ENCODE measurements at places on chromosomes 11 and 22.

DNA sequence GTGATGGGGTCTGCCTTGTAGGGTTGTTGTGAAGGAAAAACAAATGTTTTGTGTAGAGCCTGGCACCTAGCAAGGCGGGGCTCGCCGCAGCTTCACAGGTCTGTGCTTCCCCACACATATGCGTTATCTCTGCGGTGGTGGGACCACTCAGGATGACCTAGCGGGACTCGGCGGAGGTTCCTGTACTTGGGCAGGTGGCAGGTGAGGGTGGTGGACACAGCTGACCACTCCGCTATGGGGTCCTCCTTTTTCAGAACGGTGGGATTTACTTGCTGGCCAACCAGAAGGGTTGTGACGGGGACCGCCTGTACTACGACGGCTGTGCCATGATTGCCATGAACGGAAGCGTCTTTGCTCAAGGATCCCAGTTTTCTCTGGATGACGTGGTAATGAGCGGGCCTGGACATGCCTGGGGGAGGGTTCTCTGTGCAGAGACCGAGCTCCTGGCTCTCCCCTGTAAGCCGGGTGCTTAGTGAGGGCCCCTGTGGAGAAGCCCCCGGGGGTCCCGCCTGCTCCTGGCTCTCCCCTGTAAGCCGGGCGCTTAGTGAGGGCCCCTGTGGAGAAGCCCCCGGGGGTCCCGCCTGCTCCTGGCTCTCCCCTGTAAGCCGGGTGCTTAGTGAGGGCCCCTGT, 21.3 kb downstream of the NADSYN1 start:
- no peak for DNase-seq

GRCh38 chr11:130520271-130520671, 71.8 kb downstream of the ADAMTS15 start:
- no peak for DNase-seq

DNA sequence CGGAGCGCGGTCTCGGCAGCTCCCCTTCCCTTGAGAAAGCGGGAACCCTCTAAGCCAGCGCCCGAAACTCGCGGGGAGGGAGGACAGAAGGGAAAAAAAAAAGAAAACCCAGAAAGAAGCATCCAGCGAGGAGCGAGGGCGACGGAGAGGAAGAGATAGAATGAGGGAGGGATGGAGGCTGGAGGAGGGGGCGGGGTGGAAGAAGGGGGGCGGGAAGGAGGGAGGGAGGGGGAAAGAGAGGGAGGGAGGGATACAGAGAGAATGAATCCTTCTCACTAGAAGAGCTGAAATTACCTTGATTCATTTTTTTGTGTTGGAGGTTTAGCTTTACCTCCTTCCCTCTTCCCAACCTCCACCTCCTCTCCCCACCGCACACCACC, 19.3 kb upstream of the BDNF start:
- no peak for DNase-seq

GRCh38 chr22:24230911-24231656, 13.8 kb downstream of the GGT5 start:
- DNase-seq: peak; percentile 38

DNA sequence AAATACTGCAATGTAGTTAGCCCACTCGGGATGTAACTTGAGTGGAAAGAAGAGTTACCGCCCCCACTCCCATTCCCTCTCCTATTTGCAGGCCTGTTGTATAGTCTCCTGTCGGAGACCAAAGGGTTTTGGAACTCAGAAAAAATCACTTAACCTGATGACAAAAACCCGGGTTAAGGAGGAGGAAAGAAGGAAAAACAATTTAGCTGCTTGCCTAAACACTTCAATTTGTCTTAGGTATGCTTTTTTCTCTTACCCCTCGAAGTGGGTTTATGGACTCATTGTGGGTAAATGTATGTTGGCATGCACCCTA, 2.2 kb downstream of the YAP1 start:
- DNase-seq: no peak

DNA sequence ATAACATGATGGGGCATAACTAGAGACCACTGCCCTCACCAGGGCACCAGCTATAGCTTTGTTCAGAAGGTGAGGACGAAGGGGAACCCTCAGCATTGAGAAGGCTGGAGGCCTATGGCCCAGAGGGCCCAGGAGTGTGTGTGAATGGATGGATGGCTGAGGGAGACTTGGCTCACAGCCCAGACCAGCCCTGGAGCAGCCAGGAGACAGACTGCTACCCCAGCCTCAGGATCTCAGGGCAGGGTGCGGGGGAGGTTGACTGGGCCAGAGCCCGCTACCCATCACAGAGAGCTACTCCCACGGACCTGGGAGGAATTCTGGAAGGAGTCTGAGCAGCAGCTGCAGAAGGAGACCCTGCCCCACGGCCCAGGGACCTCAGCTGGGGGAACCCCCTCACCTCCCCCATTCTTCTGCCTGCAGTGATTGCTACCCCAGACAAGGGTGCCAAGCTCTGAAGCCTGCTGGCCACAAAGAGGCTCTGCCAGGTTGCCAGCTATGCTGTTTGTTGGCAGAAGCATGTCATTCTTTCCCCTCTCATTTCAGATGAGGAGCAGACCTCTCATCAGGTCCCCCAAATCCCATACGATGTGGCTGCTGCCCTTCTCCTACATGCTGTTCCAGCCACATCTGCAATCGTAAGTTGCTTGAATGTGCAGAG, 5.4 kb upstream of the CSDC2 start:
- no peak for DNase-seq

- no peak for DNase-seq
Measured at GRCh38 chr11:129598378-129598777, 217.3 kb upstream of the TMEM45B start.

GRCh38 chr11:15696069-15696468, 581.3 kb downstream of the INSC start:
- no peak for DNase-seq

DNA sequence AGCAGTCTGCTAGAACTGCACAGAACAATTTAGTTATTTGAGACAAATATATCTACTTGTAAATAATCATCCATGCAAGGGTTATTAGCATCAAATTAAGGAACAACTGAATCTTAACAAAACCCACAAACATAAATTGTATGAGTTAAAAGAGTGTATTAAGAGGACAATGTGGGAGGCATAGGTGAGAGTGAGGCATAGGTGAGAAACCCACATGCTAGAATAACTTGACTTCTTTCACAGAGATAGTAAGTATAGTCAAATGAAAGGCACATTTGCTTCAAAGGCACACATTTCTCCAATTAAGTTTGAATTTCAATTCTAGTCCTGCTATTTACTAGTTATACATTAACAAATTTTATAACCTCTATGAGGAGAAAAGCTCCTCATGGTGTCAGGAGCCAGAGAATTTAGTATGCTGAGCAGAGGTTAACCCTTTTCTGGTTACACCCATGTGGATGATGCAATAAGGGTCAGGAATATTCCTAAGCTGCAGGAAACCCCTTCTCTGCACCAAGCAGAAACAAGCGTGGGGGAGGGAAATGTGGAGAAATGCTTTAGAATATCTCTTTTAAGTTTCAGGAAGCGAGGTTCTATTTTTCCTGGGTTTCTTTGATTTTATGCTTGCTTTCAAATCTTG, 264.2 kb downstream of the GRM5 start:
- no peak for DNase-seq

DNA sequence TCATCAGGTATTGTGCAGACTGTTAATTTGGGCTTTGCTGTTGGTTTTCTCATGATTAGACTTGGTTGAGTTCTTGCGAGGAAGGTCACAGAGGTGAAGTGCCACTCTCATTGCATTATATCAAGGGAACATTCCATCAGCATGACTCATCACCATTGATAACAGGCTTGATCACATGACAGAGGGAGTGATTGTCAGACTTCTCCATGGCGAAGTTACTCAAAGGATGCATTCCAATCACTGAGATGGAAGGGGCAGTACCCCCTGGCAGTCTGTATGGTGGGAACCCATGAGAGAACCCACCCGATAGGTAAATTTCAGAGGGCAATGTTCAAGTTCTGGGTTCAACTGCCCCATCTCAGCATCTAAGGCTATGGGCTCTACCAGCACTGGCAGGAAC, 19.4 kb upstream of the P2RY2 start:
- DNase-seq: peak; percentile 81

GRCh38 chr11:69362315-69362714, 68.4 kb downstream of the MYEOV start:
- no peak for DNase-seq

DNA sequence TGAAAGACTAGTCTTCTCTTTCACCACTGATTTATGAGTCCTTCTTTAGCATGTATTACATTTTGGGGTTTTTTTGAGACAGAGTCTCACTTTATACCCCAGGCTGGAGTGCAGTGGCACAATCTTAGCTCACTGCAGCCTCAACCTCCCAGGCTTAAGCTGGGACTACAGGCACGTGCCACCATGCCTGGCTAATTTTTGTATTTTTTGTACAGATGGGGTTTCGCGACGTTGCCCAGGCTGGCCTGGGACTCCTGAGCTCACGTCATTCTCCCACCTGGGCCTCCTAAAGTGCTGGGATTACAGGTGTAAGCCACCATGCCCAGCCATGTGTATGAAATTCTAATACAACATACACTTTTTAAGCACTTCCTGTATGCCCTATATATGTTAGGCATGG, 26.3 kb upstream of the CXCR5 start:
- no peak for DNase-seq

DNA sequence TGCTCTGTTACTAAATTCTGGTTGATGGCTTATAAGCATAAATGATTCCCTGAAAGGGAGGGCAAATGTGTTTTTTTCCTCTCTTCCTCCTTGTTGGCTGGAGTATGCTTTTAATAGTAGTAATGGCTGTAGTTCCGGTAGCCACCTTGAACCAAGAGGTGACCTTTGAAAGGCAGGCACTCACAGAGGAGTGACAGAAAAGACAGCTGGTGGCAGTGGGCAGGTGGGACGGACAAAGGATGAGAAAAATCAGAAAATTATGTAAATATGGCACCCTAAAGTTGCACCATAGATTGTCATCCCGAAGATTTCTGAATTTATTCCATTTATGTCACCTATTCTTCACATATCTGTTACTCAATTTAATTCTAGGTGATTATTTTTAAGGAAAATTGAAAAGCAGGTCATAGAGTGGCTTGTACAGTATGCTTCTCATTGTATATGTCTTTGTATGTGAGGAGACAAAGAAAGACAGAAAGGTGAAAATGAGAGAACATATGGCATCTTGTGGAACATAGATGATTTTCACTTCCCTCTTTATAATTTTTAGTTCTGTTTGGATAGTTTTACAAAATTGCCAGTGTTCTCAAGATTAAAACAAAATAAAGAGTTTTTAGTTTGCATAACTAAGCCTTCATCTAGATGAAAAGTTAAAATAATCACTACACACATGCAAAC, 17.0 kb downstream of the CASP12 start:
- no peak for DNase-seq

DNA sequence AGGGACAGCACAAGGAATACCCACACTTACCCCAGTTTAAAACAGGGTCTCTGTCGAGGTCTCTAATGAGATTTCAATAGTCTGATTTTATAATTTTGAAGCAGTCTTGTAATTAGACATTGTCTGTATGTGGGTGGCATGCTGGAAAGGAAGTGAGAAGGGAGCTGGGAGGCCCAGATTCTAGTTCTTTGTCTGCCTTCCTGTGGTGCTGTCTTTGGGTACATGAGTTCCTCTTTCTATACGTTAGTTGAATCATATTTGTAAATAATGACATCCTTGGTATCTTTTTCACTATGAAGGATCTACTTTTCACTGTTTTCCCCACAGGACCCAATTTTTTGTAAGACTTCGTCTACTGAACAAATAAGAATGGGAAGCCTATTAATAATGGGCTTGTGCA, 42.0 kb upstream of the TENM4 start:
- no peak for DNase-seq

DNA sequence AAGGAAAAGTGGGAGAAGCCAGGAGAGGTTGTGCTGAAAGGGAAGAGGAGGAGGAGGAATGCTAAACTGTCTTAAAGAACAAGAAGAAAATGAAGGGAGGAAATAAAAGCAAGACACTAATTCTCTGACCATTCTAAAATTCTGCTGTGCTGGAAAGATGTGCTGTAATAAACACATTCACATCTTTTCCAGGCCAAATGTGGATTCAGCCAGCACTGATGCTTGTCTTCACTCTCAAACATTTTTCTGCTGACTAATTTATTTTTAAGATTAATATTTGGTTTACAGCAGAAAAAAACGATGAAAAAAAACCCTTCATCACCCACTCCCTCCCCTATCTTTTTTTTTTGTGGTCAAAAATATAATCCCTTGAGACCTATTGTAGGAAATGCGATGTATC, 223.6 kb downstream of the SWAP70 start:
- no peak for DNase-seq

- DNase-seq: no peak
Measured at GRCh38 chr11:41273908-41274307, 185.5 kb downstream of the LRRC4C start.

- no peak for DNase-seq
Measured at GRCh38 chr22:36636916-36637315, 66.6 kb downstream of the CACNG2 start.

- no peak for DNase-seq
Measured at GRCh38 chr11:119880143-119880542, 151.1 kb upstream of the NECTIN1 start.

GRCh38 chr11:44798607-44798972, 71.8 kb downstream of the TSPAN18 start:
- DNase-seq: no peak

DNA sequence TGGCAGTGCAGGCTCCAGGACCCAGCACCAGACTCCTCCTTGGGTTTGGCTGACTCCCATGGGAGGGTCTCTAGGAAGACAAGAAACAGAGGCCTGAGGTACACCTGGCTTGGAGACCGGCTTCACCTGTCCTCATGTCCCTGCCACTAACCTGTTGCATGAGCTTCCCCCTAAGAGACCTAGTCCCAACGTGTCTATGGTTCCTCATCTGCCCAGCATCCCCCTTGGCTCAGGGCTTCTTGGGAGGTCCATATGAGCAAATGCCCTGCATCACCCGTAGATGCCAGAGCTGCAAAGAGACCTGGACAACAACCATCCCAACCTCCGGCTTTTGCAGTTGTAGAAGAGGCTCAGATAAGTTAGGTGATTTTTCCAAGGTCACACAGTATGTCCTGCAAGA, 123.5 kb downstream of the BUD13 start:
- no peak for DNase-seq

- DNase-seq: no peak
Measured at GRCh38 chr22:40310081-40310767, 36.1 kb upstream of the ADSL start.

DNA sequence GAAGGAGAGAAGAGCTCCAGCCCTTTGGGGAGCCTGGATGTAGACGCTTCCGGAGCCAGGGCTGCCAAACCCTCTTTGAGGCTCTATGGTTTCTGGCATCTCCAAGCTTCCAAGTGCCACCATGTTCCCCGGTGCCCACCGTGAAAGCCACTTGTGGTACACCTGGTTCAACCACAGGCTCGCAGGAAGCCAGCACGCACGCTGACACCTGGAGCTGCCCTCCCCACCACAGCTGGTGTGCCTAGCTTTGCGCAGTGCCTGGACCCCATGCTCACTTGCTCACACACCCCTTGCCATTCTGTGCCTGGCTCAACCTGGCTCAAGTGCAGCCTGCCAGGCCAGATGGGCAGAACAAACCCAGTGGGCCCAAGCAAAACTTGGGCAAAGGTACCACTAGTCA, 831.4 kb downstream of the DLG2 start:
- no peak for DNase-seq

GRCh38 chr22:24806663-24807001, 621 bp downstream of the SGSM1 start:
- no peak for DNase-seq

Data from Caco-2 (cell line).